Kidney capillary endothelial cell (primary cell): ENCODE measurements at places on chromosomes 3 and 15.

- no peak for DNase-seq
Measured at GRCh38 chr3:79906106-79906505, 138.3 kb upstream of the ROBO1 start.

DNA sequence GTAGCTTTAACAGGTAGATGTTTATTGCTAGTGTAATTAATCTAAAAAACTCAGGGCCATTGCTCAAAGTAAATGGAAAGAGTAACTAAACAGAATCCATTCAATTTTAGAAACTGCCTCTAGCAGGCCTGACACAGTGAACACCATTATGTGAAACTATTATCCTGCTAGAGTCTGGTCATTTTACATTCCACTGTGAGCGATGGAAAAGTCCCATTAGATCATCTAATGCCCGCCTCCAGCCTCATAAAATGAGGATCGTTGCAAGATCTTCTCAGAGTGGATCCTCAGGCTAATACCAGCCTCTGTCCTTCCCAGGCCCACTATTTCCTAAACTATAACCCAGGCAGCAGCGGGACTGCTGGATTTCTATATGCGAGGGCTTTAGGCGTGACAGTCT, 107.7 kb downstream of the WDR76 start:
- DNase-seq = no peak

DNA sequence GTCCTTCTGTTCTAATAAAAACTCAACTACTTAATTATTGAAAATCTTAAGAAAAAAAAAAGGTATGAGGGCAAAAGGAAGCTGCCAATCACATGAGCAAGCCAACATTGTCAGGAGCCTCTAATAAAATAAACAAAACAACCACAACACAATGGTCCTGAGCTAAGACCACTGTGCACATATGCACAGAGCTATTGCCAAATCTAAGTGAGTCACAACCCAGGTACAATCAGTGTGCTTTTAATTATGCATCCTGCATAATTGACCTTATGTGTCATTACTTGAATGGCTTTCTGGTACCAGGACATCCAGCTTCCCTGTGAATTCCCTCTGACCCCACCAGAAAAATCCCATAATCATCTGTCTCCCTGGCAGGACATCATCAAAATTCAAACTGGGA, 639.8 kb downstream of the MAGI1 start:
- DNase-seq = peak; percentile 48

DNA sequence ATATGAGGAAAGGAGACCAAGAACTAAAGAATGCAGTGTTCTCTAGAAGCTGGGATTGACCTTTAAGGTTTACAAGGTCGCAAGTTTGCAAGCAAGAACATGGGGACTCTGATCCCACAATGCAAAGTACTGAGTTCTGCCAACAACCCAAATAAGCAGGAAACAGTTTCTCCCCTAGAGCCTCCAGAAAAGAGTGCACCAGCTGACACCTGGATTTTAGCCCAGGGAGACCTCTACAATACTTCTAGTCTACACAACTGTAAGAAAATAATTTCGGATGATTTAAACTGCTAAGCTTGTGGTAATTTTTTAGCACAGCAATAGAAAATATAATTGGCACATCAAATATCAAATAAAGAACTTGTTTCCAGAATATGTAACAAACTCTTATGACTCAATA, 46.4 kb downstream of the EHHADH start:
- no peak for DNase-seq

DNA sequence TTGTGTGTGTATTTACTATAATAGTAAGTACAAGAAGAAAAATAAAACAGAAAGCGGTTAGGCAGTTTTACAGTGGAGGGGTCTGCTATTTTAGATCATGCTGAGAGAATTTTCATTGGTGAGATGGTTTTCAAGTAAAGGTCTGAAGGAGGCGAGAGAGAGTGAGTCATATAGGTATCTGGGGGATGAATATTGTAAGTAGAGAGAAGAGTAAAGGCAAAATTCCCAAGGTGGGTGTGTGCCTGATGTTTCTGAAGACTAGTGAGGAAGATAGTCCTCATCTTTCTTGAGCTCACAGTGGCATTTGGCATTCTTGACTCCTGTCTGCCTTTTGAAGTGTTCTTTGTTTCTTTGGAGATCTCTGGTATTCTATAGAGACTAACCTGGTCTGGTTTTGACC, 38.6 kb downstream of the CRYBG3 start:
- DNase-seq = no peak

GRCh38 chr3:196142202-196142956, 60.5 kb upstream of the TFRC start:
- no peak for DNase-seq

- peak; percentile 94 for DNase-seq
Measured at GRCh38 chr3:194671900-194672808, at the start of gene LSG1. TSS of gene LSG1 (minus strand) at chr3:194672191. CDS start at chr3:194672162, 29 bp downstream.

DNA sequence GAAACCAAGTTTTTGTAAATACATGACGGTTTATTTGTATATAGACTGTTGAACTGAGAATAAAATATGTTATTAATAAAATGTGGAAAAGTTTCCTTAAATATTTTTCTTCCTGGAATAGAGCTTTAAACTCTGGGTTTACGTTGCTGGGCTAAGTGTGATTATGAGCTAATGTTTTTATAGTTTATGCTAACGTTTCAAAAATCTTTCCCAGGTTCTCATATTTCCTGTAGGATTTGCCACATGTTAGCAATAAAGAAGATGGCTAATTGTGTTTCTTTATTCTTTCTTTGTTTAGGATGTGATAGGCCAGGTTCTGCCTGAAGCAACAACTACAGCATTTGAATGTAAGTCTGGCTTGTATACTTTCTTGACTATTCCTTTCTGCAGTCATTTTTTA, 7.2 kb downstream of the MAP2K5 start:
- DNase-seq = no peak

DNA sequence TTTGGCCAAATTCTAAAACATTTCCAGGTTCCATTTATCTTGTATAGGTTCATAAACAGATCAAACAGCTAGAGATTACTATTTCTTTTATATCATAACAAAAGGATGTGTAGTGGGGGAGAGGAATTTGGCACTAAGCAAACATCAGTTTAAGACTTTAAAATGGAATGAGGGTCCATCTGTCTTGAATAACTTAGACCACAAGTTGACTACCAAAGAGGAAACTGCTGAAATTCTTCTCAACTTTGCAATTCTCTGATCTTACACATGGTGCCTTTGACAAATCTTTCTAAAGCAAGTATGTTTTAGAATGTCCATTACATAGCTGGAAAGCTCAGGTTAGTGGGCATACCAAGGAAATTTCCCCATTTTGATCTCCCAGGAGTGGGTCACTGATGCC, 140.5 kb upstream of the ADAMTS9 start:
- DNase-seq = no peak

DNA sequence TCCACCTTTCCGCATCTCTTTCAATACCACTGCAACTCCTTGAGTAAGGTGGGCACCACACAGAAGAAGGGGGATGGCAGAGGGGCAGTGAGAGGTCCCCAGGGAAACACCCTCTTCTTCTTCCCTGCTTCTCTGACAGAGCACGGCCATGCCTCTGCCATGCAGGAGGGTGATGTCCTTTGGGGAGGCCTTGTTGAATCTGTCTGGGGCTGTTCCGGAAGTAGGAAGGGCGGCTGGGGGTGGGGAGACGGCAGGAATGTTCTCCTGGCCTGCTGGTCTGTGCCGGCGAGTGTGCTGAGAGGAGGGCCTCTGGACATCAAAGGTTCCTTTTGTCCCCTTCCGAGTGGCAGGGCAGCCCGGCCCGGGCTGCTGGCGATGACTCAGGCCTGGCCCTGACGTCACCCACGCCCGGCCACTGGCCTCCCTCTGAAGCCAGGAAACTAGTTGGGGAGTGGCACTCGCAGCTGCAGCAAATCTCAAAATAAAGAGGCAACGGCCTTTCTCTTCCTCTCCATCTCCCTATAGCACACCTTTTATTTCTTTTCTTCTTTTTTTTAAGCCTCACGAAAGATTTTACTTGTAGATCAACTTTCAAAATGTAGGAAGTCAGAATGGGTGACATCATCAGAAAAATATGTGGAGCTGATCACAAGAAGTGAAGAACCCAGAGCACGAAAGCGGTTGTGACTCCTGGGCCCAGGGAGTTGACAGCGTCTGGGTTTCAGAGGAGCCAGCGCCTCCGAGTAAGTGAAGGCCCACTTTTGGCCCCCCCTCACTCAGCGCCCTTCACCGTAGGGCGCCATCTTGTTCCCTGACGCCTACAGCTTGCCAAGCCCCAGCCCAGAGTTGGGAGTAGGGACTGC, at the start of gene ZBTB38:
Gene ZBTB38 (plus strand): TSS at position 443 of the 863 bp plus-strand sequence. CDS start 73,885 bp downstream, outside the sequence.
- peak; percentile 97 for DNase-seq

DNA sequence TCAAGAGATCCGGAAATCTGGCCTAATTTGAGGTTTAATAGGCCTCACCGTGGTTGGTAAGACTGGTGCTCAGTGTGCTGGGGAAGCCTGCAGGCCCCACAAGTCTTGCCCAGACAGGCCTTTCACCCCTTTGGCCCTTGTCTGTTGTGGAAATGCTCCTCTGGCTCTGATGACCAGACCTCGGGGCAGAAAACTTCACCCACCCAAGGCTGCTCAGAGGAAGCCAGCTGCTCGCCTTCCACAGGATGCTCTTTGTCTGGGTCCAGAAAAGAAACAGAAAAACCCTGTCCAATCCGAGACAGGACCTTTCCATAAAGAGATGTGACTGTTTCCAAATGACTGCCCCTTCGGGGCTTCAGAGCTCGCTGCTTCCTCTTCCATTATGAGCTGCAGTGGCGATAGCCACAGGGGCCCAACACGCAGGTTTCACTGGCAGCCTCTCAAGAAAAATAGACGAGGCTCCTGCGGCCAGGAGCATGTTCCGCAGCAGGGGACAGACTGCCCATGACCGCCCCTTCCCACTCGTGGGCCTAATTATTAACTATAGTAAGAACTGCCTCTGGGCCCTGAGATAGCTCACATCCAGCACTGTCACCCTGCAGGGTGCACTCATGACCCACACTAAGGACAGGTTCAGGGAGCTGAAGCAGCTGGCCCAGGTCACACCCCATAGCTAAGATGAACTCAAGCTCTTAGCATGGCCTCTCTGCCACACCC, 6.8 kb upstream of the SNX22 start:
- no peak for DNase-seq

DNA sequence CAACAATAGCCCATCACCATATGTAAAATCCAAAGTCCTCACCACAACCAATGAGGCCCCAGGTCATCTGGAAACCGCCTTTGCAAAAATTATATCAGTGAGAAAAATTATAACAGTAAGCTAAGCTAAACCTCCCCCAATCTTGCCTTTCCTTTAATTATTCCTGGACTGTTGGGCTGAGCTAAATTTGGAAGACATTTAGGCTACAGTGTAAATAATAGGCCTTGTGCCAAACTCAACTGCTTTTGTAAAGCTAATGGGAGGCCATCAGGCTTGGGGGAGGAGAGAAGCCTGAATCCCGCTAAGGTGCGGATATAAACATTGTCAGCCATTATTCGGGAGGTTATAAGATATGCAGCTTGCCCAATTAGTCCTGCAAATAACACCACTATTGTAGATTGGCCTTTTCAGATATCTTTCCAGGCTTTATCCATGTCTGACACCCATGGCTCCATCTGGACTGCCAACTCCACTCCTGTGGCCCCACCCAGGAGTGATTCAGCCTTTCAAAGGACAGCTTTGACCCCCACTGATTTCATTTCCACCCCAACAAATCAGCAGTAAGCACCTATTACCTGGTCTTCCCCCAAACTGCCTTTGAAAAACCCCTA, 53.0 kb upstream of the CA12 start:
- DNase-seq = no peak

DNA sequence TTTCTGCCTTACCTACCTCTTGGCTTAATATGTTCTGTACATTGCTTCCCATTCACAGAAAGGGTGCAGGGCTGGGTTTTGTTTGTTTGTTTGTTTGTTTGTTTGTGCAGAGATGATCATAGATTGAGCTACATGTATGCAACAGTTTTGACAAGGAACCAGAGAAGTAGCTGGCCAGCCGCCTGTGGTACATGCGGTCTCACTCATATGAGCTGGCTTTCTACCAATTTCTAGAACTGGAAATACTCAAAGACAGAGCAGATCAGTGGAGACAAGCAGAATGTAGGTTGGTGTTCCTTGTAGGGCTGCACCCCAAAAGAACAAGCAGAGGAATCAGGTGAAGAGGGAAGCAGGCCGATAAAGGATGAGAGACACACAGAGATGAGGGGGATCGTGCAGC, 502.7 kb downstream of the SOX2 start:
- DNase-seq = no peak

GRCh38 chr3:28348265-28348628, 274 bp upstream of the ZCWPW2 start:
- DNase-seq = no peak

- DNase-seq = no peak
Measured at GRCh38 chr3:123439806-123440580, 8.9 kb downstream of the ADCY5 start.

GRCh38 chr3:88610820-88611219, 461.1 kb downstream of the C3orf38 start:
- DNase-seq = no peak

- no peak for DNase-seq
Measured at GRCh38 chr3:58241306-58242044, 3.9 kb downstream of the ABHD6 start.

GRCh38 chr3:190552969-190553759, 39.3 kb downstream of the IL1RAP start:
- DNase-seq = no peak
